ENCODE measurements at places on chromosomes 2 and 18.

GRCh38 chr2:46866770-46867246 lies 48.8 kb downstream of the MCFD2 start:
- DNase-seq, result no peak

DNA sequence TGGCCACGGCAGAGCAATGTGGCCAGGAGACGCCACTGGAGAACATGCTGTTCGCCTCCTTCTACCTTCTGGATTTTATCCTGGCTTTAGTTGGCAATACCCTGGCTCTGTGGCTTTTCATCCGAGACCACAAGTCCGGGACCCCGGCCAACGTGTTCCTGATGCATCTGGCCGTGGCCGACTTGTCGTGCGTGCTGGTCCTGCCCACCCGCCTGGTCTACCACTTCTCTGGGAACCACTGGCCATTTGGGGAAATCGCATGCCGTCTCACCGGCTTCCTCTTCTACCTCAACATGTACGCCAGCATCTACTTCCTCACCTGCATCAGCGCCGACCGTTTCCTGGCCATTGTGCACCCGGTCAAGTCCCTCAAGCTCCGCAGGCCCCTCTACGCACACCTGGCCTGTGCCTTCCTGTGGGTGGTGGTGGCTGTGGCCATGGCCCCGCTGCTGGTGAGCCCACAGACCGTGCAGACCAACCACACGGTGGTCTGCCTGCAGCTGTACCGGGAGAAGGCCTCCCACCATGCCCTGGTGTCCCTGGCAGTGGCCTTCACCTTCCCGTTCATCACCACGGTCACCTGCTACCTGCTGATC lies 4.9 kb downstream of the GPR17 start:
- DNase-seq, result no peak

DNA sequence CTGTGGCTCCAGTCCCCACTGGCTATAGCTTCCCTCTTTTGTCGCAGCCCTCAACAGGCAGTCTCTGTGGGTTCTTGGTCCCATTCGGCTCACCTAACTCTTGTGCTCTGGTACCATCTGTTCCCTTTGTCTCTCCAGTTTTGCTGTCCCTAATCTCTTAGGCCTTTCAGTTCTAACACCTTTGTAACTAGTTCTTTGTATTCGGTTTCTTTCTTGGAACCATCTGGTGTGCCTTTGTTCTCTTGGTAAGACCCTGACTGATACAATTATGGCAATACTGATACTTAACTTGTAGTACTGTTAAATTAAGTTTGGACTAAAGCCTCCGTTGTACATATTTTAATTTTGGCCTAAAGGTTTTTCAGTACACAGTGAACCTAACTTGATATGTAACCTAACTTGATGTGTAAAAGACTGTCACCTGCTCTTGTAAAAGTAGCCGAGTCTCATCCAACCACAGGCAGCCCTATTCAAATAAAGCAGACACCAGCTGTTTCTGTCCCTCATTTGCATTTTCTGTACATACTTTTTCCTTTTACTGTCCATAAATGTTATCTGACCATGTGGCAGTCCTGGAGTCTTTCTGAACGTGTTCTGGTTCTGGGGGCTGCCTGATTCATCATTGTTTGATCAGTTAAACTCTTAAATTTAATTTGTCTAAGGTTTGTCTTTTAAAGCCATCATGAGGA lies 4.8 kb upstream of the MRPL44 start:
- peak; percentile 35 for DNase-seq

- no peak for DNase-seq
These were observed 51.0 kb upstream of the CTDP1 start for GRCh38 chr18:79628416-79629248.

- DNase-seq, result peak; percentile 37
These were observed 8.6 kb downstream of the OXER1 start for GRCh38 chr2:42755191-42755880.
